ENCODE measurements at places on chromosomes 6 and 20.

- DNase-seq = no peak
Observed at GRCh38 chr6:45728674-45729073, 287.0 kb downstream of the CLIC5 start.

DNA sequence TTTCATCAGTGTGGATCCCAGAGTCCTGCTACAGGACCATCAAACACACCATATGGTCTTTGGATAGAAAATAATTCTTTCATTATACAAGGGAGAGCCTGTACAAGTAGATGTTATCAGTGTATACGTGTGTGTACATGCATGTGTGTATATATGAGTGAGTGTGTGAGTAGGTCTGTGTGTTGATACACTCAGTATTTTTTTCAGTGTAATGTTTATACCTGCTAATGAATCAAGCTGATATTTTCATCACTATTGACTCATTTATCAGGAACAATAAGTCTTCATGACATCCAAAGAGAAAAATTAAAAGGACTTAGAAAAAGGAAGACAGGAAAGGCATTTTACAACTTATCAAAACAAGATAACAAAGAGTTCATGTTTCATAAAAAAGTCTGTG lies 66.5 kb downstream of the EPM2A start:
- DNase-seq = no peak

GRCh38 chr6:84871925-84872324 lies 107.5 kb upstream of the TBX18 start:
- DNase-seq = no peak

DNA sequence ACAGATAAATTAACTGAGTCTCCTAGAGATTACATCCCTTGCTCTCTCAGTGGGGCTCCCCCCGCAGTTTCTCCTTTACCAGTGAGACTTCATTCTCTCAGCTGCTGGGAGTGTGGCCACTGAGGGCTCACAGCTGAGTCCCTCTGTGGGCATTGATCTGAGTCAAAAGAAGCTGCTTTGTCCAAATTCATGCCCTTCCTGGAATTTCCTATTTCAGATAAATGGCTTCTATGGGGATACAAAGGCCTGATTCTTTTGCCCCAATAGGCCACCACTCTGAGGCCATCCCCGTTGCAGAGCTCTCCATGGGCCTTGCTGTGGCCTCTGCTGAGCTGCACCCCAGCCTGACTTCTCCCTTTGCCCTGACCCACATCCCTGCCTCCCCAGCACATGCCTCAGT lies 10.0 kb downstream of the CST5 start:
- DNase-seq = no peak

GRCh38 chr6:42226161-42226611 lies 8.5 kb upstream of the MRPS10 start:
- no peak for DNase-seq

DNA sequence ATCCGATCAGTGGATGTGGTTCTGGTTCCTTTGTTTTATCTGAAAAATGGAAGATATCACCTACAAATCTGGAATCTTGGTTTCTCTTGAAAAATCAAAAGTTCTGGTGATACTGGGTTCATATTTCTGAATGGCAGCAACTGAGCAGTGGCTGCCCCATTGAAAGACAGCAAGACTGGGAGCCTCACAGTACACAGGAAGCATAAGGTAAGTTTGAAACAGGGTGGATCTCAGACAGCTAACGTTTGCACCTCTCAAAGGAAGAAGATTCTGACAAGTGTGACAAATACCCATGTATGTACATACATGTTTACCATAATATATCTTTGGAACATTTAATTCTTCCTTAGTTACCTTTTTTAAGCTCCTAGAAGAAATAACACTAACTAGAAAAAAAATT lies at the start of gene SAMD3:
Gene SAMD3, minus strand, starts transcription at position 177 of the 400 bp plus-strand sequence. CDS start 7,678 bp downstream, outside the sequence.
- DNase-seq = no peak

GRCh38 chr20:33606118-33606771 lies 55.9 kb upstream of the C20orf144 start:
- DNase-seq = no peak

All from stimulated activated CD4-positive, alpha-beta T cell treated with anti-CD3 and anti-CD28 coated beads, Interleukin-1b, Interleukin-23, amount 100 ng/mL, for 1 hour (primary cell).